ENCODE measurements at places on chromosomes 4 and X. TPM values are rescaled to one million over a fixed set of nuclear protein-coding genes. Genes with fewer than 3 reads are reported as not detected.
A peak's percentile ranks its signal among the peaks of the same experiment; 100 is the strongest.

S100P gene
- polyA plus RNA-seq, result 0.67 TPM

CT45A2 gene
- polyA plus RNA-seq, result not detected

MTMR8 gene
- polyA plus RNA-seq, result 1.3 TPM

LGI2 gene
- polyA plus RNA-seq, result 4.4 TPM

GRCh38 chrX:40201329-40201885, 103.6 kb upstream of the BCOR start:
- DNase-seq, result no peak

DNA sequence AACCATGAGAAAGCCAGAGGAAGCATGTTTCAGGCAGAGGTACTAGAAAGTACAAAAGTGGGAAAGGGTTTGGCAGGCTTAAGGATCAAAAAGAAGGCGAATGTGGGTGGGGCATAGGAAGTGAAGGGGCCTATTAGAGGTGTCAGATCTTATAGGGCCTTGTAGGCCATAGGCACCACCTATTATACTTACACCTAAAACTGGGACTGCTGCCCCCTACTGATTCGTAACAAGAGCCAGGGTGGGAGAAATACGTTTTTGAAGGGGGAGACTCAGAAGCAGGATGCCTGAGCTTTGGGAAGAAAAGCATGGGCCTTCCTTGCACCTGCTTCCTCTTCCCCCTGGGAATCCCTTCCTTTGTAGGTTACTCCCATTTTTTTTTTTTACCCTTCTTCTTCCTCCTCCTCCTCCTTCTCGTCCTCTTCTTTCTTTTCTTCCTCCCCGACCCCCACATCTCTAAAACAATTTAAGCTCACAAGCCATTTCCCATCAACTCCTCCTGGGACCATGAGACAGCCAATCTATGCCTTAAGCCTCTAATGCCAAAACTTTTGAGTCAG, 40.7 kb upstream of the GPC3 start:
- no peak for DNase-seq

- no peak for DNase-seq
Observed at GRCh38 chr4:147378780-147379179, 102.1 kb upstream of the EDNRA start.

DNA sequence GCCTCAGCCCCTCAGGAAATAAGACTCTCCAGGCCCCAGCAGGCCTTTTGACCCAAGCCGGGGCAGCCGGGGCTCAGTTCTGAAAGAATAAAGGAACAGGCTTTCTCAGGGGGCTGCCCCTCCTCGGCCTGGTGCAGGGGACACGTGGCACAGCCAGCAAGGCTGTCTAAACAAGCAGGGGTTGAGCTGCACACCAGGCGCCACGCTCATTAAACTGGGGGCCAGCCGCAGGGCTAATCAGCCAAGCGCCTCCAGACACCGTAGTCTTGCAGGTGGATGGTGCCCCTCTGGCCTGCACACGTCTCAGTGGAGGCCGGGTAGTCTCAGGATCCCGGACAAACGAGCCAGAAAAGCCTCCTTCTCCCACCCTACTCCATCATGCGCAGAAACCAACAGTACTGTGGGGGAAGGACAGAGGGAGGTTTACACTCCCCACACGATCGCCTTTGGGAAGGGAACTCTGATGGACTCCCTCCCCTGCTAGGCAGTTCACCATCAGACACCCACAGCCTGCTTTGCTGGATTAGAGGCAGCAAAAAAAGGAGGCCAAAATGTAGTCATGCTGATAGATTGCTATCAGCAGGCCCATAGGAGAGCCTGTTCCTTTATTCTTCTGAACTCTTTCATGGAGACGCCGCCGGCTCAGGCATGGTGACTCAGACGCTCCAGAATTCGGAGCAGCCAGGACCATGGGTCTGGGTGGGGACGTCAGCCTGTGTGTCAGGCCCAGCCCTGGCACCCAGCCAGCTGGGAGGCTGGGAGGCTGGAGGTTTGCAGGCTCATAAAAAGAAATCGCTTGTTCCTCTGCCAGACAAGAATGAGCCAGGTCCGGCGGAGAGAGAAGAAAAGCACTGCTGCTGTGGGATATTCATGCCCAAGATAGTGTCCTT, 342.4 kb downstream of the BCOR start:
- no peak for DNase-seq

DNA sequence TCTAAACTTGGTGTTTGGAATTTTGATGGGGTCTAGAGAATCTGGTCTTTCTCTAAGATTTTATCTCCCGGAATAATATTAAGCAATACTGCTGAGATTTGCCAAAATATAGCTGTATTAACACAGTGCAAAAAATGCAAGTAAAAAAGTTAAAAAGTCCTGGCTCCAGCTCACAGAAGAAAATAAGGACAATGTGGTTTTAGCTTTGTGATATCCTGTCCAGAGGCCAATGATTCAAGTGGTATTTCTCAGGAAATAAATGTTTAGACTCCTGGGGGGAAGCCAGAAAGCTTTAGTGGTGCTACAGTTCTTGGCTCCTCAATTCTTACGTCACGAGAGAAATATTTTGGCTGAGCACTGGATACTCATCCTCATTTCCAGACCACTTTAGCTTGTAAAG, 40.9 kb upstream of the IL13RA2 start:
- DNase-seq, result peak; percentile 66

- no peak for DNase-seq
Observed at GRCh38 chr4:58760737-58761136, 1650.6 kb upstream of the IGFBP7 start.

GRCh38 chr4:1098311-1098925, 14.9 kb downstream of the RNF212 start:
- no peak for DNase-seq

- no peak for DNase-seq
Observed at GRCh38 chr4:7108660-7109059, 40.8 kb upstream of the GRPEL1 start.

DNA sequence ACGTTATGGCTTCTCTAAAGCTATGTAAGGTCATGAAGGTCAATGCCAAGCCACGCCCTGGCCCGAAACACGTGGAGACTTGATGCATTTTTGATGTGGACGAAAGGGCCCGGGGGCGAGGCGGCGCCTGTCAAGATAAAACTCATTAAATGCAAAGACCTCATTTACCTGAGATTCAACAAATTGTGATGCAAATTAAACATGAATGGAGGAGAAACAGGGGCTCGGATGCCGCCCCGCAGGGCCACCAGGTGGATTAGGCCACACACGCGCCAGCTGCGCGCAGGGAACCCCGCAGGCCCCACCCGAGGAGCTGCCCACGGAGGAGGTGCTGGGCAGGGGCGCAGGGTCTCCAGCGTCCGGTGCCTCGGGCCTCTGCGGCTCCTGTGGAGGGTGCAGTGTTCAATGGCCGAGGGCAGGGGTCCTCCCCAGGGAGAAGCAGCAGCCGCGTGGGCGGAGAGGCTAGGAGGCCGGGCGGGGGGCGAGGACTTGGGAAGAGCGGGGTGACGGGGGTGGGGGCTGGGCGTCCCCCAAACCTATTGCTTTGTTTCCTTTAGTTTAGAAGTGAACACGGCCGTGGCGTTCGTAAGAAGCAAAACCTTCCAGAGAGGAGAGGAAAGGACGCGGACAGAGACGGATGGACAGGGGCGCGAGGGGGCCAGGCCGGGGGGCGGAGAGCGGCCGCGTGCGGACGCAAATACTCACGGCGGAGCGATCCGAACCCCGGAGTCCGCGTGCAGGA, 40.4 kb downstream of the CPLX1 start:
- DNase-seq, result no peak

DNA sequence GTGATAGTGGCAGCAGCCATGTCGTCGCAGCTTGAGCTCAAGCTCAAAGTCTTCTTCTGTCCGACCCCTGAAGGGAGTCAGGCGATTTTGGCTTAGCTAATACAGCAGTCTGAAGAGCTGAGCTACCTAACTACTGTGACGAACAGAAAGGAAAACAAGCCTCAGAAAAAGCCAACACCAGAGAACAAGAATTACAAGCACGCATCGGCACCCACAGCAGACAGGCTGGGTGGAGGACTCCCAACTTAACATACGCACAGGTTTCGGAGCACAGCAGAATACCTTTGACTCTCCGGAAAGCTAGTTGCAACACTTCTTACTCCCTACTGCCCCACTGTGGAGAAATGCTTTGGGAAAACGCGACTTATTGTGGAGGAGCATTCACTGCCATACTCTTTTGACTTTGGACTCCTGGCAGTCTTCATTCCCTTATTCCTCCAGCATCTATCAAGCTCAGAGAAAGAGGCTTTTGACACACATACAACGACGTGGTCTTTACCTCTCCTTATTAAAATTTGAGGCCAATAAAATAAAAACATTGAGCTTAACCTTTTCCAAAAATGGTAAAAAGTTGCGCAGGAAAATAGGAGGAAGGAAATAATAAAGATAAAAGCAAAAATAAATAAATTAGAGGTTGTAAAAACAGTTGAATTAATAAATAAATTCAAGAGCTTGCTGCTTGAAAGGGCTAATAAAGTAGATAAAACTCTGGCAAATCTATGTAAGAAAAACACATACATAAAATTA, 41.3 kb upstream of the GPC3 start:
- DNase-seq, result peak; percentile 44

DNA sequence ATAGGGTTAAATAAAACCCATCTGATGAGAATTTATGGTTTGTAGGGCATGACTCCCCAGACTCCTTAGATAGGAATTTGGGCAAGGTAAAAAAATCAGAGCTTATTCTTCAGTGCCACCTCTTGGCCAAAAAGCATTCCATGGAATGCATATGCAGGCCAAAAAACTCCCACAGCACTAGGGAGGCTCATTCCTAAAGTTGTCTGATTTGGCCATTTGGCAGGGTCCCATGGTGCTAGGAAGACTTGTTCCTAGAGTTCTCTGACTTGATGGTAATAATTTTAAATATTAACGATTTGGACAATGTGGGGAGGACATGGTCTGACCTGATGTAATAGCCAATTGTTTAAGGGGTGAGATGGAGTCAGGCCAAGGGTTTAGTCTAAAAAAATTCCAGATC, 93.0 kb downstream of the SPIN4 start:
- no peak for DNase-seq

DNA sequence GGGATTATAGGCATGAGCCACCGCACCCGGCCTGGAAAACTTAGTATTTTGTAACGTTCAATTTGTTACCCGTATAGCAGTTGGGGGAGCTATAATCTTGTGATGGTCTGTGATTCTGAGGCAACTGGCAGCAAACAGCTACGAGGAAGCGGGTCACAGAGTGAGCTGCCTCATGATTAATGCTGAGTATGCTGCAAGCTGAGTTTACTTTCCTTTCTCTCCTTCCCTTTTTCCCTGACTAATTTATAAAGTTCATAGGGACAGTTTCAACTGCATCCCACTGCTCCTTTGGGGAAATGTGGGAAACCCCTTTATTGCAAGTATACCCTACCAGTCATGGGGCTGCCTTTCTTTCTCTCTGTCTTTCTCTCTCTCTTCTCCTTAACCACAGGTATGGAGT, 17.7 kb upstream of the ELOVL6 start:
- DNase-seq, result no peak

- no peak for DNase-seq
Observed at GRCh38 chrX:20128670-20129069, 12.0 kb upstream of the MAP7D2 start.

- no peak for DNase-seq
Observed at GRCh38 chr4:26877406-26877805, 16.8 kb downstream of the STIM2 start.

DNA sequence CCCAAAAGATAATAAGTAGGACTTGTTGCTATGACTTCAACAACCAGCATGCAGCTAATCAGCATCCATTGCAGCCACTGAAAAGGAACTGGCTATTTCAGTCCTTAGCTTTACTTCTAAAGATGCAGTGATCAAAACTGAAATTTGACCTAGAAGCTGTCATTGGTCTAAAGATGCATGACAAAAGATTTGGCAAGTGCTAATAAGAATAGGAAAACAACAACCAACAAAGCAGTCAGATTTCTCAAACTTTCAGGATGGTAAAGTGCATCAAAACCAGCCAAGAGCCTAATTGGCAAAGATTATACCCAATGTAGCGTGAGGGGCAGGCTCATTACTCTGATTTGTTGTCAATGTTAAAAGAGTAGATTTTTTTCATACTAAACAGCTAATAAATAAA, 77.1 kb upstream of the WDR17 start:
- no peak for DNase-seq

- DNase-seq, result no peak
Observed at GRCh38 chr4:18227880-18228279, 206.3 kb upstream of the LCORL start.

DNA sequence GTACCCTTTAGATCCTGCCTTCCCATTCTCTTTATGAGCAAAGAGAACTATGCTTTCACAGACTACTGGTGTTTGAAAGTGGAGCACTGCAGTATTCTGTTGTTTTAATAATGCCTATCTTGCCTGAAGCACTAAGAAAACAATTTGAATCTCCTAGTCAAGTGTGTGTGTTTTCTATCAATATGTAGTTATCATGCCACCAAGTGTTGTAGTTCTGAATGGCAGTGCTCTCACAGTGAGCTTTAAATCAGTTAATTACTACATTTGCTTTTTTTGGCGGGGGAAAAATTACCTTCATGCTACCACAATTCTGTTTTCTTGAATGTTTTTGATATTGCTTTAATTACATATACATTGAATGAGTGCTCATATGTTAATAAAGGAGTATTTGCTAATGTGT, 143.6 kb upstream of the FAM47A start:
- no peak for DNase-seq

DNA sequence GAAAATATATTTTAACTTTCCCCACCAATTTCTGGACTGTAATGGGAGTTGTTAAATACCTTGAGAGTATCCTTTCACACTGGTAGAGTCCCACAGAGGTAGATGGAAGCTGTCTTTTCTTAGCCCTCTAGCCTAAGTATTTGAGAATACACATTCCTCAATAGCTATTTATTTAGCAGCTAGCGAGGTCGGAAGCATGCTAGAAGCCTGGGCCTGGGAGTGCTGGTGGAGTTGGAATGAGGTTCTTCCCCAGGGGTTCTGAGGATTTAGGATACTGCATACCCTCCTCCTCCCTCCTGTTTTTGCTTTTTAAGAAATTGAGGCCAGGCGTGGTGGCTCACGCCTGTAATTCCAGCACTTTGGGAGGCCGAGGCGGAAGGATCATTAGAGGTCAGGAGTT, 999 bp upstream of the KLHL15 start:
- no peak for DNase-seq

GRCh38 chr4:38510201-38510600, 153.8 kb upstream of the KLF3 start:
- DNase-seq, result no peak

GRCh38 chr4:145868637-145869409, 69.8 kb downstream of the ZNF827 start:
- no peak for DNase-seq

DNA sequence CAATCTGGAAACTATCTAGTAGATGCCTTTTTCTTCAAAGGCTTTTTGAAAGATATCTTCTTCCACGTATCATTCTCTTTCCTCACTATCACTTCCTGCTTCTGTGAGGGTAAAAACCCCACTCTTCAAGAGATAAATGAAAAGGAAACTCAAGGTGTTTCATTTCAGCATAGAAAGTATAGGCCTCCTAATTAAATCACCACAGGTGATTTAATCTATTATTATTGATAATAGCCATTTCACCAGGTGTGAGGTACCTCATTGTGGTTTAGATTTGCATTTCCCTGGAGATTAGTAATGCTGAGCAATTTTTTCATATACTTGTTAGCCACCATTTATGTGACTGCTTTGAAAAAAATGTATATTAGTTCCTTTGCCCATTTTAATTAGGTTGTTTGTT, 92.0 kb upstream of the EMCN start:
- DNase-seq, result no peak
